Activated CD8-positive, alpha-beta memory T cell treated with anti-CD3 and anti-CD28 coated beads for 4 hours (primary cell): ENCODE measurements at places on chromosomes 12 and 14.

- no peak for DNase-seq
Observed at GRCh38 chr12:6555018-6555691, 687 bp downstream of the IFFO1 start.

- no peak for DNase-seq
Observed at GRCh38 chr12:1553987-1554982, 40.1 kb downstream of the FBXL14 start.

- DNase-seq, result no peak
Observed at GRCh38 chr12:12244341-12244740, 22.5 kb downstream of the LRP6 start.

GRCh38 chr12:64269161-64269560 lies 47.1 kb upstream of the KICS2 start:
- no peak for DNase-seq

DNA sequence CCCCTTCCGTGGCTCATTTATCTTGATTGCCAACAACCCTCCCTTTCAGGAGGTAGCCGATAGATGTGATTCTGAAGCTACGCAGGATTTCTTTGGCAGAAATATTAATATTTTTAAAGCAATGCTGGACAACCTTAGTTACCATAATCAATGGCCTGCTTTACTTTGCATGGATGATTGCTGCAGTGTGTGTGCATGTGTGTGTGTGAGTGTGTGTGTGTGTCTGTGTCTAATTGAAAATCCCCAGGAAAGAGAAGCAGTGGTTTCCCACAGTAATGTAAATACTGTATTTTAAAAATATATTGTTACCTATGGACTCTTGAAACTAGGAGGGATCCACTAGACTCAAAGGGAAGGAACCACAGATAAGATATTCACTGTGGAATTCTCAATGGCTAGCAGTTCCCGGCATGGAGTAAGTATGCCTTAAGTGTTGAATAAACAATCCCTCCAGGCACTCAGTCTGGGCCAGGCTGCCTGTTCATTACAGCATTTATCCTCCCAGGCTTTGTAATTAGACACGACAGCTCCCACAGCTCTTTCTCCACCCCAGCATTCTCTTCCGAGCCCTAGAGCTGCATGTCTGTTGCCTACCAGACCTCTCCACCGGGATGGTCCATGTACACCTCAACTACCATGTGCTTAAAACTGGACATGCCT lies 22.5 kb upstream of the C14orf132 start:
- DNase-seq, result no peak

GRCh38 chr12:52248541-52249461 lies 15.8 kb downstream of the KRT7 start:
- no peak for DNase-seq

DNA sequence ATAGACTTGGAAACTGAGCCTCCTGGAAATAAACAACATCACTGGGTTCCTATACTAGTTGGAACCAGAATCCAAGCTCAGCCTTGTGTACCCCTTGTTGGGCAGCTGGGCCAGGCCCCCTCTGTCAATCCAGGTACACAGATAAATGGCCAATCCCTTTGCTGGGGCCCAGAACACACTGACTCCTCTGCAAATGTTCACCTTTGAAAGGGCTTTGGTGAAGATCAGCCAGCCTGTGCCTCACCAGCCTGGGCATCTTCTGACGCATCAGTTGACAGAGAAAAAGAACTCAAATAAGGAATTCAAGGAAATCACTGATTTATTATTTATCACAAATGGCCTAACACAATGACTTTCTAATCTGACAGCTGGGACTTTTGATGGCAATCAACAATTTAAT lies 1090.2 kb downstream of the BCL11B start:
- DNase-seq, result no peak

GRCh38 chr14:51478175-51478621 lies 173.5 kb upstream of the FRMD6 start:
- DNase-seq, result no peak

DNA sequence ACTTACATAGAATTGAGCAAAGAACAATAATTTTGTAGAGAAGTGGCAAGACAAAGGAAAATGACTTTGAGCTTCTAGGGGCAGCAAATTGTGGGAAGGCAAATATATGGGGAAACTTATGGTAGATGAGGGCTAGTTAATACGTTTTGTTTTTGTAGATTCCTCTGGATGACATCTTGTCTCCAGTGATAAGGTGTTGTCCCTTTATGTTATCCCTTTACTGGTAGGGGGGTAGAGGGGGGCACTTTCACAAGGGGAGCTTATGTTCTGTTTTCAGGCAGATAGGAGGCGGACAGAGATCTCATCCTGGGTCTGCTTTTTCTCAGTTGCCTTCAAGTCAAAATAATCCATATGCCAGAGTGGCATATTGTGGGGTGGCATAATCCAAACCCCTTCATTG lies 106.5 kb upstream of the AMIGO2 start:
- DNase-seq, result no peak

DNA sequence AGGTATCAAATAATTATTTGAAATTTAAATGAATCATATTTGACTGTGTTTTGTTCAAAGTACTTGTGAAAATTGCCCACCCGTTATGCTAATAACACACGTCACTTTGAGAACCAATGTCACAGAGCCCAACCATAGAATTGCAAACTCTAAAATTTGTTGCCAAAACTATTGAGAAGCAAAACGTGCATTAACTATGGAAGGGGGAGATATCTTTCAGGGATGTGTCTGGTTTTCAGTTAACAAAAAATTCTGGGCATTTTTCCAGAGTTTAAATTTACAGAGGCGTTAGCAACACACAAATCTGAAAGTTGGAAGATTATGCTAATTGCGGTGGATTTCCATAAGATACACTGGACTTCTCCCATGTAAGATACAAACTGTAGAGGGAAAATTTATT lies 371.8 kb upstream of the E2F7 start:
- DNase-seq, result no peak

DNA sequence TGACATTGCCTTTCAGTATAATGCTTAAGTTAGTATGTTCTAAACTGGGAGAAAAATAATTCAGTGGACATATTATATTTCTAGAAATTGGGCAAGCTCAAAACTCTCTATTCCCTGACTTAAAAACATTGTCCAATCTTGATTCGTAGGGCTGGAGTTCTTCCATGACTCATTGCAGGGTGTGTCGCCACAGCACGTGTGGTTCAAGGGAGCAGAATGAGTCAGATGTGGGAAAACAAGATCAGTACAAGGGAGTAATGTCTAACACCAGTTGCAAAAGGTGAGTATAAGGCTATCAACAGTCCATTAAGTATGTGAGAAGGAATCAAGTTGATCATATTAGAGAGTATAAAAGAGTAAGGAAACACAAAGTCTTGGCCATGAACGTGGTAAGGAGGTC lies 887.0 kb downstream of the TMTC2 start:
- DNase-seq, result no peak

GRCh38 chr14:75876530-75876929 lies 105.3 kb downstream of the TGFB3 start:
- DNase-seq, result no peak

GRCh38 chr12:55847033-55847432 lies 4.3 kb upstream of the MMP19 start:
- DNase-seq, result no peak

DNA sequence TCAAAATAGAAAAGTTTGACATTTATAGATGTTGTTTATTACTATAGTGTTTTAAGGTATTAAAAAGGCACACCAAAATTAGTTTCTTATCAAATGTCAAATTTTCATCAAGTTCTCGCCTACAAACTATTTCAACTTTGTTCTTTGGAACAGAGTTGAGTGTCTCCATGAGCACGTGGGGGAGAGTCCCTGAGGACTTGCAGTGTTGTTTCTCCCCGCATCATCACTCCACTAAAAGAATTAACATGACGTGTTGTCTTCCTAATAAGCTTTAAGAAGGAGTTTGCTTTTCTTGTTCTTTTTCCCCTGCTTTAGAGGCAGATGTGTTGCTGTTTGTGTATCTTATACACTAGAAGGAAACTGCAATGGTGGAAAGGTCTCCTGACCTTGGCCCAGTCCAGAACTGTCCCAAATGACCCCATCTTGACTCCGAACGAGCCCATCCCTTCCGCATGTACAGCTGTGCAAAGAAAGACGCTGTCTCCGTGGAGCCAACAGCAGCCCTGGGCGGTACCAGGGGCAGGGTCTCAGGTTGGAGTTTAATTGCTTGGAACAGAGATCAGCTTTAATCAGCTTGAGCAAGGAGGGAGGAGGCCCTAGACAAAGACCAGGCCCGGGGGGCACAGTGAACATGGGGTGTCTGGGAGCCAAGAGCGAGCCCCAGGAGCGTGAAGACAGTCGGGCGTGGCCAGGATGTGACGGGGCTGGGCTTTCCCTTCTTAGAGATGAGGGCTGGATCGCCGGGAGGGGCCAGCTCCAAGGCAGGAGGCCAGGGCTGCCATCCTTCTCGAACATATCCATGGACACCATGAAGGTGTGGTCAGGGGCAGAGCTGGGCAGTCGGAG lies 215.4 kb upstream of the RTL1 start:
- no peak for DNase-seq

GRCh38 chr14:104284107-104284592 lies 145.8 kb downstream of the KIF26A start:
- no peak for DNase-seq

GRCh38 chr12:71949646-71950045 lies 11.0 kb downstream of the TPH2 start:
- no peak for DNase-seq

- no peak for DNase-seq
Observed at GRCh38 chr14:101242442-101243385, 318.6 kb upstream of the DIO3 start.

- no peak for DNase-seq
Observed at GRCh38 chr12:96218989-96219678, 25.0 kb downstream of the ELK3 start.

GRCh38 chr12:12726555-12727093 lies 9.5 kb downstream of the CDKN1B start:
- DNase-seq, result no peak

DNA sequence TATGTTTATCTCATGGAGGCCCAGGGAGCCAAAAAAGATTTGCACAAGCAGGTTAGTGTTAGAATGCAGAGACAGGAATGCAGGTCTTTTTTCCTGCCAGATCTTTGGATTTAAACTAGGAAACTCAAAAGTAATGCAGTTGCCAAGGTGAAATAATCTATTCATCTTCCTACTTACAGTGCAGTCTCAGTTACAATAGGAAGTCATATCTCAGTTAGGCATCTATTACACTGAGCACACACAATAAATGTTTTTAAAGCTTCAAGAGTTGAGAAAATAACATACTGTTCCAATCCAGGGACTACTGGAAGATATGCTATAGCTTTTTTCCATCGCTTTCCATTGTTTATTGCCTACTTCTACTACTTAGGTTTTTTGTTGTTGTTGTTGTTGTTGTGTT lies 279.3 kb upstream of the E2F7 start:
- no peak for DNase-seq

- DNase-seq, result peak; percentile 50
Observed at GRCh38 chr14:105093431-105094192, 28.4 kb upstream of the GPR132 start.

DNA sequence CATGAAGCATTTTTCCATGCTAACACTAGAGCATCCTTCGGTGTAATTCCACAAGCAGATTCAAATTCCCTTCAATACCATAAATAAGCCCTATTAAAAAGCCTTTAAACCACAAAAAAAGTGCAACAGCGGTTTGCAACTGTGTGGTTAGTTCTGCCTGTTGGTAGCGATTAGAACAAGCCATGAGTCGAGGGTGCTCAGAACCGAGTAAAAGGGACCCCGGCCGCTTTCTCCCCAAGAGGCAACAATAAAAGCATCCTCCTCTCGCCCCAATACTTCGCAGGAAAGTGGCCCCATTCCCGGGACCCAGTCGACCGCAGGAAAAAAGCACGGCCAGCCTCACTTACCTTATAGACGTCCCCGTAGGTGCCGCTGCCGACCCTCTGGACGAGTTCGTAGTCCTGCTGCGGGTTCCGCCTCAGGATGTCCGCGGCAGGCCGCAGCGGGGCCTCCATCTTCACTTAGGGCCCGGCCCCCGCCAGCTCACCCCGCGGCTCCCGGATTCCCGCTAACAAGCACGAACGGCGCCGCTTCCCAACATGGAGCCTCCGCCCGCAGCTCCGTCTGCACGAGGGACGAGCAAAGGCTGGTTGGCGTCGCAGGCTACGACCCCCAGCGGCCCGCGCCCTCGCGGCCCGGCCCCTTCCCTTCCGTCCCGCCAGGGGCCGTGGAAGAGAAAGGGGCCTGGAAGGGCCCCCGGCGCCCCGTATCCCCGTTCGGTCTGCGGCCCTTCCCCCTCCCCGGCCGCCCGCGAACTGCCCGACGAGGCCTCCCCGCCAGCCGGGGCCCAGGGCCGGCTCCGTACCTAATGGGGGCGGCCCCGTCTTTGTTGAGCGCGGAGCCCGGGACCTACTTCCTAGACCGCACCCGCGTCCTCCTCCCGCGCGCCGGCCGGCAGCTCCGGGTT lies 521 bp downstream of the MAP4K5 start:
- DNase-seq, result peak; percentile 12

DNA sequence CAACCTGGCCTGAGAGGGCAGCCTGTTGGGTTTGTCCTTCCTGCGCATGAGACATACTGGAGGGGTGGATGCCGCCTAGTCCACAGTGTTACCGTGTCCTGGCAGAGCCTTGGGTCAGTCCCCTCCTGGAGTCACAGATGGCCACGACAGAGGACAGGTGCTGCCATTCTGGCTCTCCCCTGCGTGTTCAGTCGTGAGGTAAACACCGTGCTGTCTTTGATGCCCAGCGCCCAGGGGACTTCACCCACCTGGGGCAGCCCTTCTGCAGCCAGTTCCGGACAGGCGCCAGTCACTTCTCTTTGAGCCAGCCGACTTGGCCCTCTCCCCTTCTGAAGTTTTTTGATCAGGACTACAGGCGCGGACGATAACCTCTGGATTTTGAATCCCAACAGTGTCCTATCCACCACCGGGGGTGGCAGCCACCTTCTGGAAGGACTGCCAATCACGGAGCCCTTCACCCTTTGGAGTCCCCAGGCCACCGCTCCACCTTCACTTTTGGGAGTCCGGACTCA lies 933.0 kb downstream of the DIO2 start:
- DNase-seq, result no peak

DNA sequence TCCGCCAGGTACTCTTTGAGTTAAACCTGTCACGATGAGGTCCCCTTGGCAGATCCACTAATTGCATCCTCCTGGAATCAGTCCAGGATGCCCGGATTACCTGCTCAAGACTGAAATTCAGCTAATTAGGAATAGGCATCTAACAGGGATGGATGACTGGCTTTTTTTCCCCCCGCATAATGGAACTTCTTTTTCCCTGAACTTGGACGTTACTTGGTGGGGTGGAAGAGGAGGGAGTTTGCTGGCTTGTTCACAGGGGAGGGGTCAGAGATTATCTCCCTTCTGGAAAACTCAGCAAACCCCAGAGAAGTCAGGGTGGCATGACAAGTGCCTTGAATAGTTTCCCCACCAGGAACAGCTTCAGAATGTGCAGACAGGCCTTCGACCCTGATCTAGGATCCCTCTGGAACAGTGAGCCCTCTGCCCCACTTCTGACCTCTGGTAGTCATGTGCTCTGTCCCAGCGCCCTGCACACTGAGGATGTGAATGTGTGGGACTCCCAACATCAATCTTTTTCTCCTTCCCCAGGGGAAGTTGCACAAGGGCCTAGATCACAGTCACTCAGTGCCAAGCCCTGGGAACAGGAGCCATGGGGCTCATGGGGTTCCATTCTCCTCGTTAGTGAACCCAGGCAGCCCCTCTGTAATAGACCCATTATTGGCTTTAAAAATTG lies 142.5 kb downstream of the SMOC1 start:
- no peak for DNase-seq
